WTC11 (cell line): ENCODE measurements at places on chromosomes 12 and 14. TPM values are rescaled to one million over a fixed set of nuclear protein-coding genes. Genes with fewer than 3 reads are reported as not detected.
A peak's percentile ranks its signal among the peaks of the same experiment; 100 is the strongest.

GRCh38 chr12:113895176-113895575 lies 70.9 kb downstream of the RBM19 start:
- peak overlapping the region; percentile 47; the same call in 1 of the 2 replicates for H3K27ac ChIP-seq
- H3K36me3 ChIP-seq = no peaks in the 10 kb centered on the region
- H3K27me3 ChIP-seq = no peaks in the 10 kb centered on the region
- DNase-seq = no peak
- peaks cover 29% of the 10 kb centered on the region for H3K4me1 ChIP-seq
- H3K4me3 ChIP-seq = no peak overlapping the region

OR4K14 gene
- not detected in 3 replicates for total RNA-seq

DNA sequence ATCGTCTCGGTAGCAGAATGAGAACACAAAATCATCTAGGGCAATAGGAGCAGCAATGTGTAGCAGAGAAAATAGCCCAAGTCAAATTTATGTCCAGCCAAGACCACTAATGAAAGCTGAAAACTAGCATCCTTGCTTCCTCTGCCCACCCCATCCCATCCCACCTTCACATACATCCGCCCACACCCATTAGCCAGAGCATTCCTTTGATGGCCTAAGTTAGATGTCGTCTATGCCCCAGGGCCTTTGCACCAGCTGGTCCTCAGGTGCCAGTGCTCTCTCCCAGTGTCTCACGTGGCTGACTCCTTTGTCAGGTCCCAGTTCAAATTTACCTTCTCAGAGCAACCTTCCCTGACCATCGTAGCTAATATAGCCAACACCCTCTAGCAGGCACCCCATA lies 17.8 kb upstream of the PPP2R5C start:
- no peaks in the 10 kb centered on the region for H3K4me1 ChIP-seq
- H3K4me3 ChIP-seq = no peak overlapping the region
- no peak overlapping the region for H3K27ac ChIP-seq
- DNase-seq = no peak
- peaks cover 21% of the 10 kb centered on the region for H3K36me3 ChIP-seq
- H3K27me3 ChIP-seq = peaks cover 77% of the 10 kb centered on the region

GRCh38 chr12:2297004-2297403 lies 244.2 kb downstream of the CACNA1C start:
- no peak overlapping the region for H3K4me3 ChIP-seq
- H3K27me3 ChIP-seq = no peaks in the 10 kb centered on the region
- H3K4me1 ChIP-seq = peaks cover 29% of the 10 kb centered on the region
- H3K27ac ChIP-seq = no peak overlapping the region
- H3K36me3 ChIP-seq = no peaks in the 10 kb centered on the region

GRCh38 chr12:102948941-102949352 lies 8.5 kb upstream of the ASCL1 start:
- H3K27me3 ChIP-seq = peaks cover 76% of the 10 kb centered on the region
- no peak overlapping the region for H3K4me3 ChIP-seq
- H3K27ac ChIP-seq = no peak overlapping the region
- H3K36me3 ChIP-seq = no peaks in the 10 kb centered on the region
- DNase-seq = peak; percentile 81

- DNase-seq = no peak
- H3K4me1 ChIP-seq = peaks cover 13% of the 10 kb centered on the region
- H3K27ac ChIP-seq = no peak overlapping the region
- no peak overlapping the region for H3K4me3 ChIP-seq
Measured at GRCh38 chr14:44767646-44768173, 194.0 kb downstream of the KLHL28 start.

DNA sequence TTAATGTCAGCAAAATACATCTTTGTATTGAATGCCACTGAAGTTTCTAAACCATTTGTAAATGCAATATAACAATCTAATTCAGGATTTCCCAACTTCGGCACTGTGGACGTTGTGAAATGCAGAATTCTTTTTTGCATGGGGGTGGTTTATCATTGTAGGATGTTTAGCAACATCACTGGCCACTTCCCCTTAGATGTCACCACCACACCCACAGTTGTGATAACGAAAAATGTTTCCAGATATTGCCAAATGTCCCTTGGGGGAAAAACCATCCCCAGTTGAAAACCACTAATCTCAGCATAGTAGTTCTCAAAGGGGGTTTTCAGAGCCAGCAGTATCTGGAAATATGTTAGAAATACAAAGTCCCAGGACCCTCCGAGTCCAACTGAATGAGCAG lies 203.3 kb downstream of the NAV3 start:
- H3K36me3 ChIP-seq = no peaks in the 10 kb centered on the region
- no peak overlapping the region for H3K27ac ChIP-seq
- no peak for DNase-seq
- H3K4me1 ChIP-seq = no peaks in the 10 kb centered on the region

- no peak overlapping the region for H3K4me3 ChIP-seq
- H3K27me3 ChIP-seq = no peaks in the 10 kb centered on the region; the same call in 1 of the 2 replicates
- no peaks in the 10 kb centered on the region for H3K36me3 ChIP-seq
Measured at GRCh38 chr14:49972823-49973222, 79.9 kb downstream of the ARF6 start.
